ENCODE measurements at places on chromosomes 5 and 9. TPM values are rescaled to one million over a fixed set of nuclear protein-coding genes. Genes with fewer than 3 reads are reported as not detected.

The ZNF462 gene
- total RNA-seq = 0.70 TPM

The SHROOM1 gene
- 2.5 TPM for total RNA-seq

The TAF11L5 gene
- total RNA-seq = not detected

The ATG12 gene
- 45.5 TPM for total RNA-seq

The CAPSL gene
- total RNA-seq = not detected

The CKMT2 gene
- total RNA-seq = not detected

DNA sequence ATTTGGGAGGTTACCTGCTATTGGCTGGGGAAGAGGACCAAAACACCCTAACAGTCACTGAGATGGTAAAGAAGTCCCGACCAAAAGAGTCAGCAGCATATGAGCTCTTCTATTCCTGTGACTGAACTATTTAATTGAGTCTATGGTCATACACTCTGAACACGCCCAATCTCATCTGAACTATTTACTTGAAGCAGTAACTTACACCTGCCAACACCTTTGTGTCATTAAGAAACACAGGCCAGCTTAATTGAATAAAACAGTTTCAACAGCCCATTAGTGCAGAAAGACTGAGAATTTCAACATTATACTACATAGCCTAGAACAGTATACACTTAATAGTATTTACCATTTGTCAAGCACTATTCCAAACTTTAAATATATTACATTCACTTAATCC lies 47.8 kb downstream of the NR6A1 start:
- no peak for DNase-seq

DNA sequence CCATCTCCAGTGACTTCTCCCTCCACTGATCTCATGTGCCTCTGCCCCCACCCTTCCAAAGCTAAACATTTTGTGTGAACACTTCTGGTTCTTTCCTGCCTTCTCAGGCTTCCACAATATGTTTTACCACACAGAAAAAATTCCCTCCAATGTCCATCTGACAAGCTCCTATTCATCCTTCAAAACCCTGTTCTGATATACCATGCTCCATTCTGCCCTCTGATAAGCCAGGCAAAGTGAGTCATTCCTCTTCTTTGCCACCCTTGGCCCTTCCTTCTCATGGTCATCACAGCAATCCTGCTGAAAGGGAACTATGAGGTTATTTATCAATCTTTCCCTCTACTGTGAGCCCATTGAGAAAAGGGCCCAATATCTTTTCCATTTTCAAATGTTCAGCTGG lies 97.6 kb downstream of the BARX1 start:
- no peak for DNase-seq

DNA sequence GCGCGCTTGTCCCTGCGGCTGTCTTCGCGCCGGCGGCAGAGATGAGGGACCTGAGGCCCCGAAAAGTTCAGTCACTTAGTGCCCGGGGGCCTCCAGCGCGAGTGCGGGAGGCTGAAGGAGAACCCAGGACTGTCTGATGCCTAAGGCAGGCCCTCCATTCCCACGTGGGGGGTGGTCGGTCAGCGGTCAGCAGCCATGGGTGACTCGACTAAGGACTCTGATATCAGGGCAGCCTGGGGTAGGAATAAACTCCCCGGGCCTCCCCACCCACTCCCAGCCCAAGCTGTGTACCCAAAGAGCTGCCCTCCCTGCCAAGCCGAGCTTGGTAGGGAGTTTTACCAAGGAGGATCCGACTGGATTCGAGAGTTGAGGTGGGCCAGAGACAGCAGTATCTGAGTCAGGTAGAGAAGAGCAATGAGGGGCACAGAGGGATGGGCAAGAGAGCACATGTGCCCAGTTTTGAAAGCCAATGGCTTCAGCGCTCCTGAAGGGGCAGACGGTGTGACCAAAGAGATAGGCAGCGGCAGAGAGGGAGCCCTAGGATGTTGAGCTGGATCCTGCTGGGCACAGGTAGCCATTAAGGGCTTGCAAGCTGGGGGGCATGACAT lies 787 bp downstream of the FGFR4 start:
- DNase-seq = no peak

GRCh38 chr5:8418049-8418426 lies 549.1 kb downstream of the MTRR start:
- no peak for DNase-seq

DNA sequence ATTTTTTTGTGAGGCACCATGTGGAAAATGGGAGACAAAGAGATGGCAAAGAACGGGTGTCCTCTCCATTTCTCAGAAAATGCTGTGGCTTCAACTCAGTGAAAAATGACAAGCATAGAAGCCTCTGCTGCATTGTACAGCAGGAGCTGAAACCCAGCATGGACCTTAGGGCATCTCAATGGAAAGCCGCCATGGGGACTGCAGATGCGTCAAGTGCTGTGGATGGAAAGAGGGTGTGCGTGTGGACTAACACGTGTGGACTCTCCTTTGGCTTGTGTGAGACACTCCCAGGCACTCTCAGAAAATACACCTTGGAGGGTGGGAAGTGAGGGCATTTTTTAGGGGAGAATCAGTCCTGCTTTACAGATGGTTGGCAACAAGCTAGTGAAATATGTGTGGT lies 2.2 kb upstream of the GLRX start:
- DNase-seq = no peak

GRCh38 chr5:10109299-10109698 lies 140.4 kb downstream of the ATPSCKMT start:
- no peak for DNase-seq

GRCh38 chr5:95244479-95244878 lies 40.4 kb downstream of the MCTP1 start:
- no peak for DNase-seq

DNA sequence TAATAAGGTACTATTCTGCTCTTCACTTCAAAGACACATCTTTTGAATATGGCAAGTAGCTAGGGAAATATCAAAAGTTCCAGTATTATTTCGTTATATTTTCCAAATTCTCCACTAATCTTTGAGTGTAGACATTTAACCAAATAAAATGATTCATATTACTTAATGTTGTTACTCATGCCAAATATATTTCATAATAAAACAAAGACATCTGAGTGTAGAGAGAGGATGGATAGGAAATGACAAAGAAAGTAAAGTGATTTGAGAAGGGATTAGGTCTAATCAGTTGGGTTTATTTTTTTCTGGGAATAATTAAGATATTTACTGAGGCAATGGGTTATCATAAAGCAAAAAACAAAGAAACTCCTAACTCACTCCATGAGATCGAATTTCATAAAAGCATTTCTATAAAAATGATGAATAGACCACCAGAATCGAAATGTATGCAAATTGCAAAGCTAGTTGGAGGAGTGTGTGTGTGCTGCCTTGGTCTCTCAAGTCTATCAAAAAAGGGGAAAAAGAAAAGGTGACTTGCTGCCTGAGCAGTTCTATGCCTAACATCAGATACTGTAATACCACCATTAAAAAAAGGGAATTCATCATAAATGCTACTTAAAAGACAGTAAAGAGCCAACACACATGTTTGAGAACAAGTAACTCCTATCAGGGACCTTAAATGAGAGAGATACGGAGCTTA lies 255.5 kb downstream of the PDE4D start:
- no peak for DNase-seq

GRCh38 chr5:173963867-173964441 lies 25.0 kb upstream of the C5orf47 start:
- DNase-seq = no peak

DNA sequence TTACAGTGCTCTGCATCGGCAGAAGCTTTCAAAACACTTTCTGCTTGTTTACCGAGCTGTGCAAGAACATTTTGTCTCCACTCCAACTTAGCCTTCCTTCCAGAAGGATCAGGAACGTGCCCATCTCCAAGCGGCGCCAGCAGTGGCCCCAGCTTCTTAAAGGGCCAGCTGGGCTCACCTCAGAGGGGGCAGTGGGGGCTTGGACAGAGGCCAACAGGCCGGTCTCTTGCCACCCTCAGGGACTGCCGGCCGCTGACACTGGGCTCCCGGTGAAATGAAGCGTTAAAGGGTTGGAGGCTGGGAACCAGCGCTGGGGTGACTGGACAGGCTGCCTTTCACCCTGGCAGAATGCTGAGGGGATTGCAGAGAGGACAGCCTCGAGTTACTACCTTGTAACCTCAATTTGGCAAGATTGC lies 67.0 kb upstream of the RNU6ATAC start:
- no peak for DNase-seq

DNA sequence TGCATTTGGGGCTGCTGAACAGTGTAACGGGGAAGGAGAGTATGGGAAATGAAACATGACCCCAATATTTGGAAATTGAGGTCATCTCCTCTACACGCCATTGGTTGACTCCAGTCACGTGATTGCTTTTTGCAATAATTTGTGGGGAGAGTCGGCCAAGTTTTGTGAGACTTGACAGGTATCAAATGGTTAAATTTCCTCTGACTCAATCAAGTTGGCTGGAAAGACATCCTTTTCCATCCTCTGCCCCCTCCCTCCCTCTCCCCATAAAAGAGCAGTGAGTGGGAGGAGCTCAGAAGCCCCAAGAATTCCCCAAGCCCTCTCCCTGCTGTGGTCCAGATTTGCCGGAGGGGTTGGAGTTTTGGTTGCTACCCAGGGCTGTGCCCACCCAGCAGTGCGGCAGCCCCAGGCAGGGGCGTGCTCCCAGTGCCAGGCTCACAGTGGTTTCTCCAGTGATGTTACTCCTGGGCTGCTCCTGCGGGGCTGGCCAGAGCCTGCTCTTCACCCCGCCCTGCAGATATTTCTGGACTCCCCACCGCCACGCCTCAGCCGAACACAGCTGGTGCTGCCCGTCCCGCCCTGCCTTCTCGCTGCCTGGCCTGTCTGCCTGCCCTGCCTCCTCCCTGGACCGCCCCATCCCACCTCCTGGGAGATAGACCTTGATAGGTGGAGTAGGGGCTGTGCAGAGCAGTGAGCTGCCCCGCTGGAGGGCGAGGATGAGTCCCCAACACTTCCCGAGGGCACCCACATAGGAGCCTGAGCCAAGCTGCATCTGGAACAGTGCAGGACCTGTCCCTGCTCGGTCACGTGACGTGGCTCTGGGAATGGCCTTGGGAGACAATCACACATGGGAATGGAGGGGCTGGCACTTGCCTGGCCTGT lies 3.4 kb downstream of the COL5A1 start:
- DNase-seq = no peak

DNA sequence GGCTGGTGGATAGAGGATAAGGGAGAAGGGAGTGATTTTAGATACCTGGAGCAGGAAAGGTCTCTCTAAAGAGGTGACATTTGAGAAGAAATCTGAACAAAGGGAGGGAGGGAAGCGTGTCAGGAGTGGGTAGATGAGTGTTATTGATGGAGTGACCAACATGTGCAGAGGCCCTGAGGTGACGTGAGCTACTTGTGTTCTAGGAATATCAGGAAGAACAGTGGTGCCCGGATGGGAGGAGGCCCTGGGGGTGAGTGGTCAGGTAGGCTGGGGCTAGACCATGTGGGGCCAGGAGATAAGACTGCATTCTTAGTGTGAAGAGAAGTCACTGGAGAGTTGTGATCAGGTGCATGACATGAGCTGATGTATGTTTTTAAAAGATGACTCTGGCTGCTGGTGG lies 256.2 kb downstream of the ARHGAP26 start:
- DNase-seq = no peak

- no peak for DNase-seq
Observed at GRCh38 chr5:96649251-96649662, 12.9 kb upstream of the CAST start.

GRCh38 chr5:127871503-127872153 lies 168.4 kb downstream of the CCDC192 start:
- no peak for DNase-seq

GRCh38 chr5:3590967-3591900 lies 4.4 kb upstream of the IRX1 start:
- DNase-seq = no peak

DNA sequence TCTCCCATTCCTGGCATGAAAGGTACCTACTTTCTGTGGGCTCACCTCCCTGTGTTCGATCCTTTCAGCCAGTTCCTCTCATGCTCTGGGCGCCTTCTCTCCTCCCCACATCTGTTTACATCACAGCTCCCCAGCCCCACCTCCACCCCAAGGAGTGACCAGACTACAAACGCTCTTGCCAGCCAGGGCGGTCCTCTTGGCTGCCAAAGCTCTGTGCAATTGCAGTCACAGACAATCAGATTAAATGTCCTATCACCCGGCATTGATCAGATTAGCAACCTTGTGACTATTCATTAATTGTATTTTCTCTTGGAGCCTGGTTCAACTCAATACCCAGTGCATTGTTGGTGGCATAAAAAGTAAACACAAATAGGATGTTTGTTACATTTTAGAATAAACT lies 211.2 kb upstream of the TBCA start:
- no peak for DNase-seq

All from activated CD4-positive, alpha-beta memory T cell treated with anti-CD3 and anti-CD28 coated beads, Interleukin-2, amount 10 ng/mL, durations not matched to agents 7 days and 5 days (primary cell).